A172 (cell line): ENCODE measurements at places on chromosomes 12 and 14. TPM values are rescaled to one million over a fixed set of nuclear protein-coding genes. Genes with fewer than 3 reads are reported as not detected.

ALG10 gene
- total RNA-seq: 8.4 and 10.9 TPM in 2 replicates

GRCh38 chr12:20798554-20798953 lies 12.0 kb upstream of the SLCO1B3 start:
- peak; percentile 1 for DNase-seq

- DNase-seq: no peak
Observed at GRCh38 chr12:92261071-92261470, 115.4 kb upstream of the BTG1 start.

NOVA1 gene
- not detected in 2 replicates for total RNA-seq

FAM186B gene
- total RNA-seq: 0.05 and 0.55 TPM in 2 replicates

TAS2R10 gene
- not detected in 2 replicates for total RNA-seq

- DNase-seq: no peak
Observed at GRCh38 chr12:2555487-2556082, 239.2 kb upstream of the FKBP4 start.

DNA sequence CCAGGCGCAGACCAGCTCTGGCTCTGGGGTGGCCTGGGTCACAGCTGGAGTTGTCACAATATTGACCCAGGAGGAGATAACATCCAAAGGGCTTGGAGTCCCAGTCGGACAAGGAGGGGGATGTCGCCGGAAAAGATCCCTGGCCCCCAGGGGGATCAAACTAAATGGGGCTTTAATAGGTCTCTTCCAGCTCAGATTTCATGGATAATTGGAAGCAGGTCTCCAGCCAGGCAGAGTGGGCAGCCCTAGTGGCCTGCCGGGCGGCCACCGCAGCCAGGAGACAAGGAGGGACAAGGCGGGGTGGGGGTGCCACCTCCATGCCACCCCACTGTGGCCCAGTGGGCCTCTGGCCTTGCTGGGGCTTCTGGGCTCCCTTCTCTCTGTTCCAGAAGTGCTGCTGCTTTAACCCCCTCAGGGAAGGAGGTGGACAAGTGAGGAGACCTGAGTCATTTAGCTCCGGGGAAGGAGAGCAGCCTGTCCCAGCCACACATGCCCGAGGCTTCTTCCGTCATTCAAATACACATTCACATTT lies 23.1 kb upstream of the PGF start:
- no peak for DNase-seq

- no peak for DNase-seq
Observed at GRCh38 chr14:75155169-75155568, 21.2 kb downstream of the TMED10 start.

DNA sequence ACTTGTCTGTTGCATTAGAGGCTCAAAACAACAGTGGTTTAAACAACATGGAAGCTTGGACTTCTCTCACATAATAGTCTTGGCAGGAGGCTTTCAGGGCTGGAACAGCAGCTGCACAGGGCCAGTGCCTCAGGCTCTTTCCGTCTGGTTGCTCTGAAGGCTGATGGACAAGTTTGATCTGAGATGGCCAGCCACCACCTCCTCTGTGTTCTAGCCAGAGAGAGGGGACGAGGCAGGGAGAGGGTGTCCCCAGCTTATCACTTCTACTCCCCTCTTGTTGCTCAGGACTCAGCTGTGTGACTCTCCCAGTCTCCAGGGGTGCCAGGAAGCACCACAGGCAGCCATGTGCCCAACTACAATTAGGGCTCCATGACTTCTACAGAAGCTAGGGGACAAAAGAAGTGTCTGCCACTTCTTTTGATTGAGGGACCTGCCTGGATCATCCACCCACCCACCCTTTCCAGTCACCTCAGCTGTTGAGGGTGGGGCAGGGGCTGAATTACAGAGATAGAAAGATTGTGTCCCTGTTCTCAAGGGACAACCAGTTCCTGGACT lies 46.6 kb downstream of the SMIM41 start:
- DNase-seq: no peak

AICDA gene
- total RNA-seq: not detected in 2 replicates

KCNJ8 gene
- not detected in 2 replicates for total RNA-seq

- DNase-seq: no peak
Observed at GRCh38 chr12:25051656-25052195, 102.8 kb upstream of the BCAT1 start.

OSBPL8 gene
- total RNA-seq: 45.8 and 58.1 TPM in 2 replicates

GZMB gene
- total RNA-seq: not detected in 2 replicates

GRCh38 chr12:98438656-98439230 lies 76.6 kb upstream of the TMPO start:
- no peak for DNase-seq

DNA sequence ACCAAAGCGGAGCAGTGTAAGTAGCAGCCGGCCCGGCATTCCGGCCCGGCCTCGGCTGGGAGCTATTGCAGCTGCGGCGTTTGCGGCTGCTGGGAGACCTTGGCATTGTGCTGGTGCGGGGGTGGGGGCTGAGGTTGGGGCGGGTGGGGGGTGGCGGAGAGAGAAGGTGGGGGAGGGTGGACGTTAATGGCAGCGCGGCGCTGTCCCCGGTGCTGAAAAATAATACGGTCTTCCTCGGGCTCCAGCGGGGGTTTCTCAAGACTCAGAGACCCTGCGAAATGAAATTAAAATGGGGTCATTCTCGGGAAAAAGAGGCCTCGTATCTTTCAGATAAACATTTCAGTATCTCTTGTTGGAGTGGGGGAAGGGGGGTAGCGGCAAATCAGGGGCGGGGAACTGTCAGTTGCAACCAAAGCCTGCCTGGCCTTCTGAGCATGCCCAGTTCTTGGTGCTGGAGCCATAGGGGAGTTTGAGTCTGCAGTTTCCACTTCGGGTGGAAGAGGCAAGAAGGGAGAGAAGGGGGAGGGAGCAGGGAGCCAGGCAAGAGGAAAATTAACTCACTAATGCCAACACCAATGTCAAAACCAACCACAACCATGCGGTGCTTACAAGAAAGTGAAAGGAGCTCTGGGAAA lies 414 bp downstream of the UNC79 start:
- DNase-seq: no peak

GRCh38 chr14:105067140-105067968 lies 2.1 kb upstream of the GPR132 start:
- peak; percentile 25 for DNase-seq

DNA sequence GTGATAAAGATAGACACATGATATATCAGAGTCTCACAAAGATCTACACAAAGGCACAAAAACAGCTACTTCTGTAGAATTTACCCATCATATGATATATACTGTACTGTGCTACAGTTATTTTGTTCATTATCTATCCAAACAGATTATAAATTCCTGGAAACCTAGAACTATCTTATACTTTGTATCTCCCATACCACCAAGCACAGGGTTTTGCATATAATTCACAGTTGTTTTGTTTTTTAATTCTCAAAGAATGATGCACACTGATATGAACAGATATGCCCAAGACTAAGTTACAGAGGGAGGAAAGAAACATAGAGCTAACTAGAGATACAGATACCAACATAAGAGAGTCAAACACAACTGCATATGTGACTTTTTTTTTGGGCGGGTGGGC lies 3.4 kb downstream of the PRKAG1 start:
- DNase-seq: no peak

SLC5A8 gene
- total RNA-seq: not detected in 2 replicates

- DNase-seq: peak; percentile 13
Observed at GRCh38 chr14:31205681-31206535, 1.7 kb downstream of the HECTD1 start.
